ENCODE measurements at places on chromosomes 11 and 22.

DNA sequence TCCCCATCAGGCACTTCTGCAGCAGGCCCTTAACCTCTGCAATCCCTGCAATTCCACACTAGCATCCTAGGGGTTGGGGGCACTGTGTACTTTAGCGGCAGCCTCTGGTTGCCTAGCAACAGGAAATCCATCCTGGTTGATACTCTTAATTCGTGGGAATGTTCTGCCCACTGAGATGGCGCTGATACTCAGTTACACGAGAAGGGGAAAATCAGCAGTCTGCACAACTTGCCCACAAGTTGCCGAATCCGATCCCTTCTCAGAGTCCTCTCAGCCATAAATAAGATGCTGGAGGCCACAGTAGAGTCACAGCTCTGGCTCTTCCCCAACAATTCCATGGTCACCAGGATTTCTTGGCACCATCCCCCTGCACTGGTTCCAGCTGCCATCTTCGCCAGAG, 57.6 kb upstream of the CRYBB3 start:
- DNase-seq, result no peak

GRCh38 chr11:115999437-115999836, 495.2 kb upstream of the CADM1 start:
- DNase-seq, result no peak

DNA sequence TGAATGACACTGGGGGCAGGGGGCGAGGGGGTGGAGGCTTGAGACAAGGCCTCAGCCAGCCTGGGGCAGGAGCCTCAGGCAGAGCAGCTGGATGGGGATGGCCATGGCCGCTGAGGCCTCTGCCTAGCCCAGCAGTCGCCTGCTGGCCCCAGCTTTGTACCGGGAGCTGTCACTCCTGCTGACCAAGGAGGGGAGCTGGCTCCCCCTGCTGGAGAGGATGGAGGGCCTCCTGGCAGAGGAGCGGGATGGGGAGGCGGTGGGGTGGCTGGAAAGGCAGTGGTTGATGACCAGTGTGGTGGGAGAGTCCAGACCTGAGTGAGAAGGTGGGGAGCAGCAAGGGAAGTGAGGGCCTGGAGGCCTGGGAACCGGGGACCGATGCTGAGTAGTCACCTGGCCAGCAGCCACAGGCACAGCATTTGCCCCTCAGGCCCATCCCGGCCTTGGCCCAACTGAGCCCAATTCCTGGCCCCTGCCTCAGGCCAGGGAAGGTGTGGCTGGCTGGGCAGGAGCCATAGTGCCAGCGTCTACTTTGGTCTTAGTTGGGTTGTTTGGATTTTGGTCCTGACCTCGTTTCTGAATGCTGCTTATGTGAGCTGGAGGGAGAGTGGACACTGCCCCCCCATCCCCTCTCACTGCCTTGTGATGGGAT, 6.0 kb upstream of the SUSD2 start:
- DNase-seq, result no peak

DNA sequence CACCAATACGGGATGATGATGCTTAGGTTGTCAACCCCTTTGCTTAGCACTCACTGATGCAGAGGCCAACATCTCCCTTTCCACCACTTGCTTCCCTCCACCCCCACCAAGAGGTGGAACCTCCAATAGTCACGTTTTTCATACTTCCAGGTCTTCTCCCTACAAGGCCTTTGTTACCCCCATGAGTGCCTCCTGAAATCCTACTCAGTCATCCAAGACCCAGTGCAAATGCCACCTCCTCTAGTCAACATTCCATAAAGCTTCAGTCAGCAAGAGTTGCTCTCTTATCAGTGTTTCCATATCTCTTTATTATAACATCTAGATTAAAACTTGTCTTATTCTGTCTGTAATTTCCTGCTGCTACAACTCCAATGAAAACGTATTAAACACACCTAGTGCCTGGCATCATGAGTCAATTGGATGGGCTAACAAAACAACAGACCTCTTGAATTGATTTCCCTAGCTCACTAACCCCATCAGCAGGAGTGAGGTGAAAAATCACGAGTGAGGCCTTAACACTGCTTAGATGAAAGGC, 370.7 kb upstream of the CCDC90B start:
- DNase-seq, result no peak

DNA sequence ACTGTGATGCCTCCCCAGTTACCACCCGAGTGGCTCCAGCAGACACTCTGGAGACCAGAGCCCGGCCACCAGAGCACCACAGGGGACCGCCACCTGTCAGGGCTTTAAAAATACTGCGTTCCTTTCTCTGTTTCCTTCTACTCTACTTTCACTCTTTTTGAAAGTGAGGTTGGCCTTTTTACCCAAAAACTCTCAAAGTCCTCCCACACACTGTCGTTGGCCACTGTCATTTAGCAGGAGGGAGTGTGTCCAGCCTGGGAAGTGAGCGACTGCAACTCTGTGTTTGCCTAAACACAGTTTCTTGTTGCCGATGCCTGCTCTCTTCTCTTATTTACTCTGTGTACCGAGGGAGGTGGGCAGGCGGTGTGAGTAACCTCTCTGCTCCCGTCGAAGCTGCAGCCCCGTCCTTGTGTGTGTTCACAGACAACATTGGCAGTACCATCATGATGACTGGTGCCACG, 90.8 kb upstream of the CLDN5 start:
- no peak for DNase-seq

GRCh38 chr22:41969110-41969646, at the start of gene SEPTIN3:
Gene SEPTIN3 (plus strand): TSS chr22:41969443. CDS start chr22:41971493, 2,050 bp downstream.
- DNase-seq, result no peak

- no peak for DNase-seq
Observed at GRCh38 chr11:102522312-102523188, 8.0 kb downstream of the MMP7 start.

Measured in stimulated activated CD8-positive, alpha-beta memory T cell treated with anti-CD3 and anti-CD28 coated beads, Interleukin-15, amount 100 ng/mL, for 24 hours (primary cell).